ENCODE measurements at places on chromosomes 16 and 17.

- no peak for DNase-seq
Measured at GRCh38 chr17:8375738-8376259, 705 bp downstream of the KRABD2 start.

- DNase-seq: no peak
Measured at GRCh38 chr16:78163772-78164670, 64.6 kb downstream of the WWOX start.

- DNase-seq: no peak
Measured at GRCh38 chr17:4666296-4666695, 24.8 kb upstream of the ALOX15 start.

DNA sequence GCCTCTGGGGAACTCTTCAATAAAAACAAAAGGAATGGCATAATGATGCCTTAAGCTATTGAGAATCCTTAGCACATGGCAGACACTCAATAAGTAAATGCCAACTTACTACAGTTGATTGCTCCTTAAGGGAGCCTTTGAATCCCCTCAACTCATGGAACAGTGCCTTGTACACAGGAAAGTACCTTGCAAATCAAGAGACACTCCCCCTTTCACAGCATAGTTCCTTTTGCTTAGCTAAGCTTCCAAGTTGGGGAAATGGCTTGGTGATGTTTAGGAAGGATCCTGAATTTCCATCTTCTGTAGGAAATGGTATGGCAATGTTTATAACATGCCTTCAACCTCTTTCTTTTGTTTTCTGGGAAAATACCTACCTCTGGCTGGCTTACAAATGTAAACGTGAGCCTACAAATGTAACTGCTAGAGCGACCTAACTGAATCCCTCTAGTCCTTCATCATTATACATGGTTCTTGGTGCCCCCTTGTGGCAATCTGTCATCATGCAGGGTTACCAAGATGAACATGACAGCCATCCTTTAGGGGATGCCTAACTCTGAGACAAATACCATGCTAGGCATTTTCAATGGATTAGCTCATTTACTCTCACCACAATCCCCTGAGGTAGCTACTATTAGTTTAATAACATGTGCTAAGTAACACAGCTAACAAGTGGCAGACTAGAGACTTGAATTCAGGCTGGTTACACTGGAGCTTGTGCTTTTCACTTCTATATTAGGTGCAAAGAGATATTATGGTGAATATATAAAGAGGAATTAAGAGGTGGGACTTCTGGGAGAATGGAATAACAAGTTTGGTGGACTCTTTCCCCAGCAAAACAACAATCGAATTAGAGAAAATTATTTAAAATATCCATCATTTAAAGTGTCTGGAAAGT, 65.0 kb downstream of the MMD start:
- peak; percentile 76 for DNase-seq

GRCh38 chr17:327296-327695, 25.3 kb downstream of the RPH3AL start:
- no peak for DNase-seq

GRCh38 chr16:49526860-49527365, 153.3 kb downstream of the C16orf78 start:
- DNase-seq: no peak

- peak; percentile 65 for DNase-seq
Measured at GRCh38 chr17:44636562-44636961, 19.7 kb upstream of the MEIOC start.

- DNase-seq: no peak
Measured at GRCh38 chr17:82063424-82064415, 1.9 kb downstream of the DUS1L start.

GRCh38 chr17:13753771-13754170, 152.0 kb upstream of the HS3ST3A1 start:
- DNase-seq: no peak

- DNase-seq: peak; percentile 55
Measured at GRCh38 chr16:87487361-87487924, 5.4 kb downstream of the ZCCHC14 start.

GRCh38 chr17:71163121-71163812, 957.6 kb upstream of the SOX9 start:
- no peak for DNase-seq

GRCh38 chr16:24123275-24123674, 132.9 kb upstream of the CACNG3 start:
- DNase-seq: no peak

GRCh38 chr17:74739227-74739831, 2.3 kb downstream of the RAB37 start:
- no peak for DNase-seq

GRCh38 chr16:57032931-57033330, 43.6 kb downstream of the NLRC5 start:
- no peak for DNase-seq

GRCh38 chr16:9092282-9092977, 986 bp downstream of the HAPSTR1 start:
- DNase-seq: peak; percentile 45

DNA sequence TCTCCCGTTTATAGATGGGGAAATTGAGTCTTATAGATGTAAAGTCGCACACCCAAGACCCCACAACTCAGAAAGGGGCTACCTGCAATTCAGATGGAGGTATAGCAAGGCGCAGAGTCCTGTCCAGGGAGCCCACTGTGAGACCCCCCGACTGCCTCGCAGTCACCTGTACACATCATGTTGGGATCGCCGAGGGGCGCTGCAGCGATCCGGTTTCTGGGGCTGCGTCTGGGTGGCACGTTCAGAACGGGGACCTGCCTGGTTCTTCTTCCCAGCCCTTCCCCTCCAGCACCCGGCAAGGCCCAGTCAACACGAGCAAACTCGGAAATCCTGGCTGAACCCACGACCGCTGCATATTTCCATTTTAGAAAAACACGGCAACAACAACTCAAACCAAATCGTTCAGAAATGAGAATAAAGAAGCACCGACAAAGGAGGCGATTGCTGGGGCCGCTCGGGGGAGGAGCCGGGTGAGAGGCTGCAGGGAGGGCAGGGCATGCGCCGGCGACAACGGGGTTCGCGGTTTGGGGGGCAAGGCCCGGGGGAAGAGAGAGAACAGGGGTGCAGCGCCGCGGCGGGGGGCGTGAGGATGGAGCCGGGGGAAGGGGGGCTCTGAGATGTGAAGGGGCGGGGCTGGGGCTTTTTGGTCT, 643 bp downstream of the HSDL1 start:
- peak; percentile 53 for DNase-seq

- DNase-seq: no peak
Measured at GRCh38 chr17:35775583-35775982, 14.9 kb downstream of the C17orf50 start.

GRCh38 chr16:49416001-49416675, 42.5 kb downstream of the C16orf78 start:
- no peak for DNase-seq

DNA sequence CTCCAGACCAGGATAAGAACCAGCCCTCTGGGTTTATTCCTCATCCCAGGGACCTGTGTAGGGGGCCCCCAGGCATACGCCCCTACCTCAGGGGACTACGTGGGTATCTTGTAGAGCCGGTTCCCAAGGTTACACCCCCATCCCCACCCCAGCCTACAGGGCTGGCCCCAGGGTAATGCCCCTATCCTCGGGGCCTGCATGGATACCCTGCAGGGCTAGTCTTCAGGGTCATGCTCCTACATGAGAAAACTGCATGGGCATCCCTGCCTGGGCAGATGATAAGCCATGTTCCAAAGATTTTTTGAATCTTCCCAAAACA, 14.2 kb downstream of the HDAC5 start:
- DNase-seq: no peak

DNA sequence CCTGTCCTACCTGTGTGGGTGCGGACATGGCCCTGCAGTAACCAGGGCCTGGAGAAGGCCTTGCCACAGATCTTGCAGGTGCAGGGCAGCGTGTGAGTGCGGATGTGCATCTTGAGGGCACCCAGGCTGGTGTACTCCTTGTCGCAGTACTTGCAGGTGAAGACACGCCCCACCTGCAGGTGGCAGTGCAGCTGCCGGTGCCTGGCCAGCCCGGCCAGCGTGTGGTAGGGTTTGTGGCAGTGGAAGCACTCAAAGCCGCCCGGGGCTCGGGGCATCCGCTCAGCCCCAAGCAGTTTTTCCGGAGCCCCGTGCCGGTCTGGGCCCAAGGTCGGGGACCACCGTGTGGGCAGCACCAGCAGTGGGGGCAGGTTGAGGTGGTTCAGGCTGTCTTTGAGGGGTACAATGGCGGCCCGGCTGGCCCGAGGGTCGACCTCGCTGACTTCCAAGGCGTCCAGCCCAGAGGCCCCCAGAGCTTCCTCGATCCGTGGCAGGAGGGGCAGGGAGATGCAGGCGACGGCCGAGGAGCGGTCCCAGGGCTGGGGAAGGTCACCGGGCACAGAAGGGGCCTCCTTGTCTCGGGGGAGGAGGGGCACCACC, 5.1 kb downstream of the SNAI3 start:
- DNase-seq: no peak

GRCh38 chr17:65593855-65594845, 32.7 kb upstream of the AXIN2 start:
- peak; percentile 73 for DNase-seq

DNA sequence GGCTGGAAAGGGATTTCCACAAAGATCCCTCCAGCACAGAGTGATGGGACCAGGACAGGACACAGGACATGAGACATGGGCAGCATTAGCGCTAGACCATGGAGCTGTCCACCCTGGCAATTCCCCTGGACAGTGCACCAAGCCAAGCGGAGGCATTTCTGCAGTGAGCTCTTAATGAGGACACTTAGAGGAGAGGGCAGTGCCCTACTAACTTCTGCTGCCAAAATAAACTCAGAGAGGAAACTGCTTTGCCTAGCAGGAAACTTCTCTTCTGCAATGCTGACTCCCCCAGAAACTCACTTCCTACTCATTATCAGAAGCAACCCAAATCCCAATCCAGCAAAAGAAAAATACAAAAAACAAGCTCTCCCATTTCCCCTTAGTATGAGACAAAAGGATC, 119.2 kb downstream of the HS3ST2 start:
- DNase-seq: no peak

DNA sequence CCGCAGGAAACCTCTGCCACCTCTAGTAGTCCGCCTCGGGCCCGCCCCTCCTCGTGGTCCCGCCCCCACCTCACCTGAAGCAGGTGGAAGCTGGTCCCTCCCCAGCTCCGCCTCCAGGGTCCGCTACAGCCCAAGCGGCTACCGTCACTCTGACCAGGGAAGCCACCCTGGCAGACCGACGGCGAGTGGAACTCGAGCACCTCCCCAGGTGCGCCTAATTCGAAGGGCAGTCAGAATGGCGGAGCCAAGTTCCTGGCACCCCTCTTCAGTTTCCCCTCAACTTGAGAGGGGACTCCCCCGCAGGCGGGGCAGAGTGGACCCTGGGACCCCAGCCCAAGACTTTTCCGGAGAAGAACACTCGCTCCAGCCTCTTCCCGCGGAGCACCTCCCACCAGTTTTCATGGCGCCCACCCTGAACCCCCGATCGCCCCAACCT, 507 bp downstream of the FHOD1 start:
- no peak for DNase-seq

DNA sequence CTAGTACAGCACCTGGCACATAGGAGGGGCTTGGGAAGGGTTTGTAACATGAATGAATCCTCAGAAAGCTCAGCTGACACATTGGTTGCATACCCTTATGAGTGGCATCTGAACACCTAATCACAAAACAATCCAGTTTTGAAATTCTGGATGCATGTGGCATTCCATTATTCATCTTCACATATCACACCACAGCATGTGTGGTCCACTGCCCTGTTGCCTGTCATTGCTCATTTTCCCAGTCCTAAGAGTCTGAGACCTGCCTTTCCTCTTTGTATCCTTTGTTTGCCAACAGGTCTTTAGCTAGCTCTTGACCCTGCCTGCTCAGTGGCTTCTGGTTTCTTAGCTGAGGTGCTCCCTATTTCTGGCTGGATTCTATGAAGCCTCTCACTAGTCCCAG, 170.8 kb upstream of the ASIC2 start:
- no peak for DNase-seq

DNA sequence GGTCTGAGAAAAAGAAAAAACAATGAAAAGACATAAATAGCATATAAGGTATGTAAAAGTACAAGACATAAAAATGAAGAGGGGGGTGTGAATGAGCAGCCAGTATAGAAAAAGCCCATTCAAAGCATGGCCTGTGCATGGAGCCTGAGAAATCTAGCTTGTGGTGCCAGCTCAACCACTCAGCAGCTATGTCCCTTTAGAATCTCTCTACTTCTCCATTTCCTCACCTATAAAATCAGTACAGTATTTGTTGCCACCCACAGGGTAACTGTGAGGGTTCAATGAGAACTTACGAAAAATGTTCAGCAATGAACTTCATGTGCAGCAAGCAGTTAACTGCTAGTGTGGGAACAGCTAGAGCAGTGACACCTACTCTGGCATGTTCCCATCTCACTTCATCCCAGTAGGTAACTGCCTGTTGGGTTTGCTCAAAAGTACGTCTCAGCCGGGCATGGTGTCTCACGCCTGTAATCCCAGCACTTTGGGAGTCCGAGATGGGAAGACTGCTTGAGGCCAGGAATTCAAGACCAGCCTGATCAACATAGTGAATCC, 15.3 kb downstream of the CYTH1 start:
- no peak for DNase-seq

DNA sequence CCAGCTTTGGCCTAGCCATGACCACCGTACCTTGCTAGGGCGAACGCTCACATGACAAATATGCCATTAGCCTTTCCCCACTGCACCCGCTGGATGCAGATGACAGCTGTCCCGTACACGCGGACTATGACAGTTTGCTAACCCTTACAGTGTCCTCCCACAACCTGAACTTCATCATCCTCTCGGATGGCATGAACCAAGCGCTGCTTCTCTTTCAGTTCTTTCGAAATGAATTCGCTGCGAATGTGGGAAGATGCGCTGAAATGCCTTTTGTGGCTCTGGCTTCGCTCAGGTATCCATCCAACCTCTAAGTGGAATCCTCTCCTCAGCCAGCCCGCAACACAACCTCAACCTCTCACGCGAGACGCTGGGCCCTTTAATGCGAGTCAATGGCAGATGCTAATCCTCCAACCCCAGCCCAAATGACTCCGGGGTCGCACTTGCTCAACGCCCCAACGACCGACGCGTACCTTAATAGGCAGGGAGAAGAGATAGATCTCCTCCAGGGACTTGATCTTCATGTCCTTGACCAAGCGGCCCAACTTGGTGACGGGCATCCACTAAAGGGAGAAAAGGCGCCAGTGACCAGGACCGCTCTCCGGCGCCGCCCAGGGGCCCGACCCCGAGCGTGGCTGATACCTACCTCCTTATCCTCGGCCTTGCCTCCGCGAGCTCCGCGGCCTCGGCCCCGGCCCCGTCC, 670 bp downstream of the RPS2 start:
- DNase-seq: no peak

- peak; percentile 37 for DNase-seq
Measured at GRCh38 chr16:1028056-1028455, 44.5 kb upstream of the SSTR5 start.

GRCh38 chr17:4953451-4953961, 2.6 kb downstream of the ENO3 start:
- DNase-seq: peak; percentile 89

GRCh38 chr17:73427198-73427597, 115.4 kb upstream of the CDC42EP4 start:
- no peak for DNase-seq

GRCh38 chr17:82003411-82004381, 19.0 kb downstream of the CENPX start:
- peak; percentile 95 for DNase-seq
